ENCODE measurements at places on chromosomes 3 and 15.

- DNase-seq: peak; percentile 81
These were observed 4.1 kb upstream of the SKOR1 start for GRCh38 chr15:67820992-67821783.

GRCh38 chr15:45641374-45641781 is 6.5 kb downstream of the SQOR start:
- no peak for DNase-seq

GRCh38 chr3:81837071-81837593 is 75.7 kb upstream of the GBE1 start:
- no peak for DNase-seq

DNA sequence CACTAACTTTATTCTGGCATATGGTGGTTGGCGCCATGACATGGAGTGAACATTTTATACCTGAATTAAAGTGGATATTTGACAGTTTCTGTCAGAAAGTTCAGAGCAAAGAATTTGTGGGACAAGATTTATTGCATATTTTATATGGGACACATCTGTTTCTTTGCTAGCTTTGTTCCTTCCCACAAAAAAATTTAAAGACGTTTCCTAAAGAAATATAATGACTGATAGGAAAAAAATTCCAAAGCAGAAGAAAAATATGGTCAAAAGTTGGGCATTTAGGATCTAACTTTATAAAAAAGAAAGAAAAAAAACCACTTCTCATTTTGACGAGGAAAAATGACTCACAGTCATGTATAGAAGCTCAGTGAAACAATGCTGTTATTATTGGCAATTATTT is 101.6 kb downstream of the GREM1 start:
- DNase-seq: no peak

DNA sequence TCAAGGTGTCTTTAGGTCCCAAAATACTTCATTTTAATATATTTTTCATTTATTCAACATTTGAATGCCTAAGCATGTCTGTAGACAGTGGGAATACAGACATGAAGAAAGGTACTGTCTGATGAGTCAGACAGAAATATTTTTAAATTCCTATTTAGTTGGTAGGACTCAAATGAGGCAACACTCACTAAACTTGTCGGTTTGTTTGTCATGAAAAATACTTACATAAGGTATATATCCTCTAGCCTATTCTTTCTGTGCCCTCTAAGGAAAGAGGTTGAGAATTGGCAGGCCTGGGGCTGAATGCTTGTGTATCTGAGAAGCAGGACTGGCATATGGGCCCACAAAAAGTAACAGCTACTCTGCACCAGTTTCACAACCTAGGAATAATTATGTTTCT is 423.6 kb upstream of the MDFIC2 start:
- no peak for DNase-seq

GRCh38 chr15:52155878-52156277 is 35.3 kb downstream of the GNB5 start:
- no peak for DNase-seq

DNA sequence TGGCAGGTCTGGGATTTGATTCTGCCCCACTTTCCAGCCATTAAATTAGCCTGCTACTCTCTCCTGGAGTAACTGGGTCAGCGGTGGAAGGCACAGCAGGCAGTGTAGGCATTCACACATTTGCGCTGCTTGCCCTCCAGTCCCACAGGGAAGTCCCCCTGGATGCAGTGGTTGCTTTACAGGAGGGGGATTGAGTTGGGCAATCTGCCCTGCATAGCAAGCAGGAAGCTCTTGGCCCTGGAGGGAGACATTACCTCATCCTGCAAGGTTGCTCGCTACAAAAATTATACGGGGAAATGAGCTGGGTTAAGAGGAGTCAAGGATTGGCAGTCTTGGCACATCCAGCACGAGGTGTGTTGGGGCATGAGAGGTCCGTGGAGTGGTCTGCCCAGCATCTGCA is 14.8 kb downstream of the MCM2 start:
- no peak for DNase-seq

GRCh38 chr3:169966428-169966950 is at the start of gene SEC62:
SEC62 (plus strand) TSS chr3:169966807; CDS start chr3:169966823, 16 bp downstream.
- peak; percentile 98 for DNase-seq

GRCh38 chr3:124250053-124250452 is 258.1 kb upstream of the ROPN1 start:
- DNase-seq: peak; percentile 56

DNA sequence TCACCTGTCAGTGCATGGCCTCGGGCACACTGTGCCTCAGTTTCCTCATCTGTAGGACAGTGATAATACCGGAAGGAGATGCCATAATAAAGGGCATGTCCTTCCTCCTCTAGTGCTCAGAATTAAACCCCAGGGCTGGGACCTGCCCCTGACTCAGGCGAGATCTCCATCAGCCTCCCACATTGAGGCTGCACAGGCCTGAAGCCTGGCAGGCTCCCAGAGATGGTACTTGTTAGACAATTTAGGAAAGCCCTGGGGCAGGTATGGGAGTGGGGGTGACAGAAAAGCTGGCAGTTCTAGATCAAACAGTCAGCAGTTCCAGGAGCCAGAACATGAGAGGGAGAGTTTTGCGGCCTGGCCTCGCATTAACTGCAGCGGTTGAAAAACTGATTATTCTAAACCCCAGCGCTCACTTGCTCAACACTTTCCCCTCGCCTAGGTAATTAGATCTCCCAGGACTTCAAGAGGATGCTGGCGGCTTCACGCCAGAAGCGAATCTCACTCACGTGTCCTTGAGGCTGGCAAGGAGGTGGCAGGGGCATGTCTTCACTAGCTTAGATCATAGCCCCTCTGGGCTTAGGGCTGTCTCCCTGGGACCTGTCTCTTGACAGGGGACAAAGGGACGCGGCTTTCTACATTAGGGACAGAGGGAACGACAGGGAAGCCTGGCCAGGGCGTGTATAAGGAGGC is 73.1 kb downstream of the ATP2B2 start:
- DNase-seq: no peak

DNA sequence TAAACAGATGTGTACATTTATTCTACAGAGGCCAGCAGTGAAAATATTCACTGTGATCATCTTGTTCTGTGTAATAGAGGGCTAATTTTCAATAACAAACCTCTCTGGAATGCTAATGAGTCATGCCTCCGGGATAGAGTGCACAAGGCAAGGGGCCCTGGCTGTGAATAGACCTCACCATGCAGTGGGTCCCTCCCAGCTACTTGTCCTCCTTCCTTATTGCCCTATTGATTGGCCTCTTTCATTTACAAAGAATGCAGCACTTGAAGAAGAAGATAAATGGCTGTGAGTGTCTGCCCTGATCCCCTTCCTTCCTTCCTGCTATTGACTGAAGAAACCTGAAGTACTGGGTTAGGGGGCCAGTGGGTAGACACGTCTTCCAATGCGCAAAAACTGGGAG is 436.3 kb downstream of the WDR72 start:
- DNase-seq: no peak

GRCh38 chr15:98745650-98746374 is 97.5 kb downstream of the IGF1R start:
- DNase-seq: peak; percentile 27

- DNase-seq: no peak
These were observed 94.7 kb upstream of the RBMS3 start for GRCh38 chr3:29186131-29186599.

GRCh38 chr15:48928877-48929538 is 34.7 kb downstream of the SHC4 start:
- DNase-seq: no peak

DNA sequence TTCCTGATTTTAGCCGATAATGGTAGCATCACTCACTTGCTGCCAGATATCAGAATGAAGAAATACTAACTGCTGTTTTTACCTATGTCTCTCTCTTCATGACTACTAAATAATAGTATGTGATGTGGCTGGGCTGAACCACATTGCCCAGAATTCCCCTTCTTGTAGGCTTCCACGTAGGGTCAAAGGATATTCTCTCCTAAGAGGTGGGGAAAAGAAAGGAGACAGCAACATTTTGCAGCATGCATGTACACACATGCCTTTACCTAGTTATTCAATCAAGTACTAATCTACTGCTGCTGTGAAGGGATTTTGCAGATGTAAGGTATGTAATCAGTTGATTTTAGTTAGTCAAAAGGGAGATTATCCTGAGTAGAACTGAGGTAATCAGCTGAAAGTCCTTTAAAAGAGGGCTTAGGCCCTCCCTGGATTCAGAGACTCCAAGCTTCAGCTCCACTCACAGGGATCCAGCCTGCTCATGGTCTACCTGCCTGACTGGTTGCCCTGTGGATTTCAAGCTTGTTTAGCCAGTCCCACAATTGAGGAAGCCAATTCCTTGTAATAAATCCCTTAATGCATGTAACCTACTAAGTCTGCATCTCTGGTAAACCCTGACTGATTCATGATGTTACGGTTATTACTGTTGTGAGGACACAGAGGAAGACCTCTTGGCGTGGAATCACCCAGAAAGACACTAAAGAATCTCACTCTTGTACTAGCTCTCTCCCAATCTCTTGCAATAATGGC is 20.4 kb downstream of the PLD1 start:
- no peak for DNase-seq

GRCh38 chr3:122961146-122961545 is 66.4 kb downstream of the SEMA5B start:
- DNase-seq: no peak

DNA sequence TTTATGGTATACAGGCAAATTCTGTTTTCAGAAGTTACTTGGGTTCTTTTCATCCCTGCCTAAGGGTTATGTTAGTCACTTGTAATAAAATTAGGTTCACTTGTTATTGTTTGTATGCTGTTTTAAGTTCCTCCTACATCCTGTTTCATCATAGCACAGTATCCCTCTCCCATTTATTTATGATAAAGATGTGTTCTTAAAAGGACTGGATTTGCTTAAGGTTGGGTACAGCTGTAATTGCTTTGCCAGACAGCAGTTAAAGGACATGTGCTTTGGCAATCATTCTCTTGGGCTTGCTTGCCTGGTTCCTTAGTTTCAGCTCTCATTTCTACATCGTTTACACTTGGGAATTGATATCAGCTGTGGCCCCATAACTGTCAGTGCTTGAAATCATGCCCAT is 11.7 kb downstream of the ATP2C1 start:
- no peak for DNase-seq

DNA sequence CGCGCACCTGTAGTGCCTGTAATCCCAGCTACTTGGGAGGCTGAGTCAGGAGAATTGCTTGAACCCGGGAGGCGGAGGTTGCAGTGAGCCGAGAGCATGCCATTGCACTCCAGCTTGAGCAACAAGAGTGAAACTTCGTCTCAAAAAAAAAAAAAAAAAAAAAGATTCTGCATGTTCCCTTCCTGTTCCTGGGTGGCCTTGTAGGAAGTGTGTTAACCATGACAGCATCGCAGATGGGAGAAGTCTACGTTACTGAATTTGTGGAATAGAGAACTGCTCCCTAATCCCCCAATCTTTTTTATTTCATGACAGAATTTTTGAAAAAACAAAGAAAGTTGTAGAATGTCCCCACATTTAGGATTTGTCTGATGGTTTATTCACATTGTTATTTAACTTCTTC is 45.4 kb downstream of the FOXL2 start:
- DNase-seq: no peak

GRCh38 chr3:147119989-147120388 is 286.4 kb downstream of the ZIC4 start:
- DNase-seq: peak; percentile 0

DNA sequence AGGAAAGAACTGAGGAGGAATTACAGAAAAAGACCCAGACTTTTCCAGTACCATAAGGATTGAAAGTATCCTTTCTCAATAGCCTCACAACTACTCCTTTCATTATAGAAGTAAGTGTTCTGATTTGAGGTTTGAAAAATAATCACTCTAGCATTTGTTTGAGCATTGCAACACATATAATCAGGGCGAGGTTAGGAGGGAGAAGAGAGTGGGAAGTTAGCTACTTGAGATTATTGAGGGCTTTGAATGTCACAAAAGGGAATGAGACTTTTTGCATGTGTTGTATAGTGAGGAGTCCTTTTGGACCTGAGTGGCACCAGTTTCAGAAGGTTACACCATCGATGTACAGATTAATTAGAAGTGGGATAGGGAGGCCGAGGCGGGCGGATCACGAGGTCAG is 65.2 kb upstream of the TNIK start:
- no peak for DNase-seq

DNA sequence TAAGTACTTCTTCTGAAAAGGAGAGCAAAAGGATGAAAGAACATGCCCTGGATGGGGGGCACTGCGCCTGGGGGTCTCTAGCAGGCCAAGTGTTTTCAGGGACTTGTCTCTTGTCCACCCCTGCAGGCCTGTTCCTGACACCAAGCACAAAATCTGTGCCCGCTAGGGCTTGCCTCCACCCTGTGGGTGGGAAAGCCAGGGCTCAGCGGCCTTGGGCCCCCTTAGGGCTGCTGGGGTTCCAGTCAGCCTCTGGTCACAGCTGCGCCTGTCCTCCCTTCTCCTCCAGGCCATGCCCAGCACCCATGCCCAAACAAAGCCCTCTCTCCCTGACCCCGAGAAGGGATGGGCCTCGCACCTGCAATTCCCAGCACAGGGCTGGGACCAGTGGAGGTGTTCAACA is 71.1 kb upstream of the TRPM1 start:
- no peak for DNase-seq

DNA sequence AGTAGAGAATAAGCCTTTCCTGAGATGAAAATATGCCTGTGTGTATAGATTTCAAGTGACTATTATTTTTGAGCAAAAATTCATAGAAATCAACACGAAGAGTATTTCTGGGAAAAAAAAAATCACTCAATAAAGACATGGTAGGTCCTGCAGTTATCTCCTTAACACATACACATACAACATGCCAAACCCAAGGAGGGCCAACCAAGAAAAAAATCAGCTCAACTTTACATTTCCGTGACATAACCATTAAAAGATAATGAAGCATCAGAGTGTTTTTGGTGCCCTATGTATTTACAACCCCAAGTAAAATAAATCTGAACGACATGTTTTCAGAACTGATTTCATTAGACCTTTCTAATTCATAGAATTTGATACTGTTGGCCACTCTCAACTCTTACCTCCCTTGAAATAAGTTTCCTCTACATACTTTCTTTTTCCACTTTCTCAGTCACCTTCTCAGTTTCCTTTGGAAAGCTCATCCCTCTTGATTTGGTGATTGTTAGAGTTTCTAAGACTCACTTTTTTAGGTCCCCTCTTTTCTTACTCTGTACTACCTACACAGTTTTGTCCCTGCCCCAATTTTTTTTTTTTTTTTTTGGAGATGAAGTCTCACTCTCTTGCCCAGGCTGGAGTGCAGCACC is 162.3 kb downstream of the TBL1XR1 start:
- peak; percentile 21 for DNase-seq

GRCh38 chr3:42191443-42191747 is 74.6 kb downstream of the CCK start:
- no peak for DNase-seq

All from common myeloid progenitor, CD34-positive (primary cell).